ENCODE measurements at places on chromosomes 7 and 10. TPM values are rescaled to one million over a fixed set of nuclear protein-coding genes. Genes with fewer than 3 reads are reported as not detected.

The CACNB2 gene
- total RNA-seq, result 13.3 TPM

The SUN1 gene
- 158 TPM for total RNA-seq

DNA sequence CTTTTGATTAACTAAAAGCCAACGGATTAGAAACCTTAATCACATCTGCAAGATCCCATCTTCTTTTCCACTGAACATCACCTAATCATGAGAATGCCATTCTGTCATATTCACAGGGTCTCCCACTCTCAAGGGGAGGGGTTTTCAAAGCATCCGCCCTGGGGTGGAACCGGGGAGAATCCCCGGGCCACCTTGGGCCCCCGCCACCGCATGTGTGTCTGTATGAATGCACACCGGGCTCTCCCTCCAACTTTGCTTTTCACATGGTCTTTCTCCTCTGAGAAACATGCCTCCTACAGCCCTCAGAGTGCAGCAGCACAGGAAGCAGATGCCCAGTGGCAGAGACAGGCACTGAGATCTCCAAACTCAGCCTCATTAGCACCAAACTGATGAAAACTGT, 233.2 kb upstream of the PPP2R2D start:
- no peak for DNase-seq

GRCh38 chr7:76393116-76394031, 16.1 kb downstream of the SSC4D start:
- DNase-seq, result peak; percentile 97

DNA sequence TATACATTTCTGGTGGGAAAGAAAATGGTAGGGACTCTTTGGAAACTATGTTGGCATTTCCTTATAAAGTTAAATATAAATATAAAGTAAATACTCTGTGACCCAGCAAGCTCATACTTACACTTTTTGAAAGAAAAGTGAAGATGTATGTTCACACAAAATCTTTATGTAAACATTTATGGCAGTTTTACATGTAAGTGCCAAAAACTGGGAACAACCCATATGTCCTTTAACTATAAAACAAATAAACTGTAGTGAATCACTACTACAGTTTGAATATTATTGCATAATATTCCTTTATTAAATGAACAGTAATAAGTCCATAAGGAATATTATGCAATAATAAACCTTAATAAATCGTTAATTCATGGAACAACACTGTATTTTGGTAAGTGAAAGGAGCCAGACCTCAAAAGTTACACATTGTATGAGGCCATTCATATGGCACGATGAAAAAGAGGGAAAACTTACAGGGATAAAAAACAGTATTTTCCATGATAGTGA, 1660.3 kb upstream of the LRRTM3 start:
- no peak for DNase-seq

GRCh38 chr7:106424476-106425016, 139.8 kb upstream of the NAMPT start:
- no peak for DNase-seq

DNA sequence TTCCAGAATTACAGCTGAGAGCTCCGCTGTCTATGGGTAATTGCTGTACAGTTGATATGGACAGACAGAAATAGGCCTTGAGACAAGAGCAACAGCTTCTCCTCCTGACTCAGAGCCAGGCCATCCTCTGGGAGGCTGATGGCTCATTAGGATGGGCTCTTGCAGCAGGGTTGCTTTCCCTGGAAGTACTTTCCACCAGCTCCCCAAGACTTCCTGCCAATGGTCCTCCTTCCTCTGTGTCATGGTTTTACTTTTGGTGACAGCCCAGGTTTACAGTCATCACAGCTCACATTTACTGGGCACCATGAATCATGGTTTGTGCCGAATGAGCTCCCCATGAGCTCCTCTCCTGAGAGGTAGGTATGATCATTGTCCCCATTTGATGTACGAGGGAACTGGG, 131.8 kb downstream of the HECW1 start:
- DNase-seq, result no peak

DNA sequence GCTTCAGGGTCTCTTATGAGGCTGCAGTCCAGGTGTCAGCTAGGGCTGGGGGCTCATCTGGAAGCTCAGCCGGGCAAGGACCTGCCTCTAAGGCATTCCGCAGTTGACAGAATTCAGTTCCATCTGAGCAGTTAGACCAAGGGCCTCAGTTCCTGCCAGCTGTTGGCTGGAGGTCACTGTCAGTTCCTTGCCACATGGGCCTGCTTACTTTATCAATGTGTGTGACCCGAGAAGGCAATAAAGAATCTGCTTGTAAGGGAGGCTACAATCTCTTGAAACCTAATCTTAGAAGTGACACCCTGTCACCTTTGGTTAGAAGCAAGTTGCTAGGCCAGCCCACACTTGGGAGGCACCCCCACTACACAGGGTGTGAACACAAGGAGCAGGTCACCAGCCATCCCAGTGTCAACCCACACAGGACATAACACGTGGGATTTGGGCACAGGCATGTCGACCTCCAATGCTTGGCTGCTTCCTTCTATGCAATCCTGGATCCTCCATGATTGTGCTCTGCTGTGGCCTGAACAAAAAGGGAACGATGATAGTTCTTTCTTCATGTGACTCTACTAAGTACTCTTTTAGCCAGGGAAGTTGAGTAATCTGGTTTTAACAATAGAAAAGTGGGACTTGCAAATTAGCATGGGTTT, 41.8 kb downstream of the MTURN start:
- DNase-seq, result no peak

- no peak for DNase-seq
These were observed 162.3 kb upstream of the AHR start for GRCh38 chr7:17136126-17136525.

- no peak for DNase-seq
These were observed 14.3 kb downstream of the TES start for GRCh38 chr7:116224492-116225098.

GRCh38 chr7:44211126-44211675, 10.4 kb downstream of the YKT6 start:
- DNase-seq, result peak; percentile 11

- DNase-seq, result no peak
These were observed 104.1 kb upstream of the PCBD1 start for GRCh38 chr10:70992436-70992835.

- no peak for DNase-seq
These were observed 330.8 kb downstream of the PCDH15 start for GRCh38 chr10:54470324-54470631.

DNA sequence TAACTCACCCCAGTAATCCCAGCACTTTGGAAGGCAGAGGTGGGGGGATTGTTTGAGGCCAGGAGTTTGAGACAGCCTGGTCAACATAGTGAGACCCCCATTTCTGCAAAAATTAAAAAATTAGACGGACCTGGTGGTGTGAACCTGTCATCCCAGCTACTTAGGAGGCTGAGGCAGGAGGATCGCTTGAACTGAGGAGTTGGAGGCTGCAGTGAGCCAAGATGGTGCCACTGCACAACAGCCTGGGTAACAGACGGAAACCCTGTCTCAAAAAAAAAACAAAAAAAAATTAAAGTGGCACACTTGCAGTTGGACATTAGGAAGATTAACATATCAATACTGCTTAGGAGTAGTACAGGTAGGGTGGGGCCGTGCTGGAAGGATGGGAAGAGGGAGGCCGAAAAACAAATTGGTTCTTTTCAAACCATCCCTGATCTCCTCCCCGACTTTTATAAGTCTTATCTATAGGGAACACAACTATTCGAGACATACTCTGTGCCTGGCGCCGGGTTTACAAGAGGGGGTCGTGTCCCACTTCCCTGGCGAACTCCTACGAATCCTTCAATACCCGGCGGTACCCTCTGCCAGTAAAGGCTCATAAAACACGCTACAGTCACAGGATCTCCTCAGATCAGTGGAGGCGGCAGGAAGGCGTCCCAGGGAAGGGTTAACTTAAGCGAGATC, 628 bp downstream of the TAF6 start:
- DNase-seq, result no peak

DNA sequence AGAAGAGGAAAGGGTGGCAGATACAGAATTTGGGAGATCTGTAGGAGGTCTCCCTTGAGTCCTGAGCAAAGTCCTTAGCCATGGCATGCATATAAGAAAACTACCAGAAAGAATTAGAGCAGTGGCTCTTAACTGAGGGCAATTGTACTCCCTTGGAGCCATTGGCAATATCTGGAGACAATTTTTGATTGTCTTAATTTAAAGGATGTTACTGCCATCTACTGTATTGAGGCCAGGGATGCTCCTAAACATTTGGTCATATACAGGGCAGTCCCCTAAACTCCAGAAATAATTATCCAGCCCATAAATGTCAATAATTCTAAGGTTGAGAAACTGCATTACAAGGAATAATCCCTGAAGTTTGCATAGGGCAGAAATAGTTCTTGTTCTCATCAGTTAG, 136.4 kb upstream of the ODAD2 start:
- no peak for DNase-seq

DNA sequence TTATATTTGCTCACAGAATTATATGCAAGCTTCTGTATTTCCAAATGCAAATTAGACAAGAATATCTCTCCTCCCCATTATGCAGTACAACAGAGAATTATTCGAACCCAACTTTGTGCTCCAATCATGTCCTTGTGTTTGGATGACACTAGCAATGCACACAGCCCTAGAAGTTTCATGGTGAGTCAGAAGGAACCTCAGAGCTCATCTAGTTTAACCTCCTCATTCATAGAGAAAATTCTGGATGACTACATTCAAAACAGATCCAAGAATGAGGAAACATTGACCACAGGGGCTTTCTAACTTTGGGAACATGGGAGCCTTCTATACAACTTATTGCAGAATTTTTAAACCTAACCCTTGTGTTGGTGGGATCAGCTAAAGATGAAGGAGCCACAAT, 12.8 kb upstream of the ARID5B start:
- DNase-seq, result no peak

- DNase-seq, result no peak
These were observed 1.5 kb upstream of the SEMA3A start for GRCh38 chr7:84196084-84196503.

DNA sequence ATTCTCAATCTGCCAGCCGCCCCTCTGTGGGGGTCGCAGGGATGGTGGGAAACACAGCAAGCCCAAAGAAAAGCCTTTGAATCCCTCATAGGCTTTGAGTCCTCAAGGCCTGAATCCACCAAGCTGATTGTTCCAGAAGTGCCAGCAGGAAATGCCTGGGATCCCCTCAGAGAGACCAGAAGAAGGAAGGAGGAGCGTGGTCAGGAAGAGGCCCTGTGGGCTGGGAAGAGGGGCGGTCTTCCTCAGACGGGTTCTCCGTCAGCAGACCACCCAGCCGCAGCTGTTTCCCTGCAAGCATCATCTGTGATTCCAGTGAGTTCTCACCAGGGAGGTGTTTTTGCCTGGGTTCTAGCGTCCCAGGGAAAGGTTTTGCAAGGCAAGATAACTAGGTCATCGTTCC, 190.0 kb upstream of the KLF6 start:
- no peak for DNase-seq
